ENCODE measurements at places on chromosomes 16 and 17. TPM values are rescaled to one million over a fixed set of nuclear protein-coding genes. Genes with fewer than 3 reads are reported as not detected.

DNA sequence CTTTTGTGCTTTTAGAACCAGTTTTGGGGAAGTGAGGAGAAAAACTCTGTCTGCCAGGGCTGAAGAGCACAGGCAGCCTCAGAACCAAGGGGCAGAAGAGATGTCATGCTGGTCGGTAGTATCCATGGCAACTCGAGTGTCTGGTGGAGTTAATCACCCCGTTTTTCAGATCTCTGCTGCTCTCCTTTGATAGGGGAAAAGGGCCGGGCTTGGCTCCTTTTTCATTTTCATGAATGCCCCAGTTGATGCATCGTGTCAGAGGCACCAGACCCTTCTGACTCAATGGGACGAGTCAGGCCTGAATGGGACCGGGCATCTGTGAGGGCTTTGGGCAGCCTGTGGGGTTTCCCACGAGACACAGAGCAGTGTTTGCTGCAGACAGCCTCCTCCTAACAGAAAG is 304.6 kb downstream of the ABCC12 start:
- DNase-seq, result peak; percentile 46

The ZPBP2 gene
- not detected for total RNA-seq

GRCh38 chr17:39098588-39098987 is 52.8 kb downstream of the PLXDC1 start:
- DNase-seq, result no peak

The TMC8 gene
- not detected for total RNA-seq

- no peak for DNase-seq
Measured at GRCh38 chr17:4411201-4411600, 22.5 kb upstream of the SPNS3 start.

The KRT33A gene
- not detected for total RNA-seq

DNA sequence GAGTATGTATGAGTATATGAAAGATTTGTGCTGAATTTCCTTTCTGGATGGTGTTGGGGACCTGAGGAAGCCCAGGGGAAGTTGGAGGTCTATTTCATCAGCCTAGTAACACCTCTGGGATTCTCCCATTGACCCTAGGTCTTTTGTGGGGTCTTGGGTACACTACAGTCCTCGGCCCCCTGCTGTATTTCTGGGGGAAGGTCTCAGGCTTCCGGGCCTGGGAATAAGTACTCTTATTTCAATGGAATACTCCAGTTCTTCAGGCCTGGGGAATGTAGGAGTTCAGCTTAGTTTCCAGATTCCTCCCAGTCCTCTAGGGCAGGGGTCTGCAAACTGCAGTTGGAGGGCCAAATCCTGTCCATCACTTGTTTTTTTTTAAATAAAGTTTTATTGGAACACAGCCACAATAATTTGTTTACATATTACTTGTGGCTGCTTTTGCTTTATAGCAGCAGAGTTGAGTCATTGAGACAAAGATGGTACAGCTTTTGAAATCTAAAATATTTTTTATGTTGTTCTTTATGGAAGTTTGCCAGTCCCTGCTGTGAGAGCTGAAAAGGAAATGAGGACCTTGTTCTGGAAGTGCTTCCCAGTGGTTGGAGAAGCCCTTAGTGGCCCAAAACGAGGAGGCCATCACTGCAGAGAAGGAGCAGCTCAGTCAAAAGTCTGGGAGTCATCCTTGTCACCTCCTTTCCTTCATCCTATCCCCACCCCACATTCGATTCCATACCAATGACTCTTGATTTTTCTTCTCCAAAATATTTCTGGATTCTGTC is 142.5 kb upstream of the HS3ST2 start:
- DNase-seq, result no peak

GRCh38 chr17:50626037-50626574 is 8.6 kb upstream of the ABCC3 start:
- peak; percentile 60 for DNase-seq

- DNase-seq, result no peak
Measured at GRCh38 chr16:266258-267164, 9.2 kb downstream of the RGS11 start.

GRCh38 chr16:50259334-50260205 is 6.8 kb upstream of the ADCY7 start:
- DNase-seq, result peak; percentile 84

- DNase-seq, result peak; percentile 90
Measured at GRCh38 chr17:29102741-29103181, 59.8 kb downstream of the PIPOX start.

The SLC16A6 gene
- 4.8 TPM for total RNA-seq

DNA sequence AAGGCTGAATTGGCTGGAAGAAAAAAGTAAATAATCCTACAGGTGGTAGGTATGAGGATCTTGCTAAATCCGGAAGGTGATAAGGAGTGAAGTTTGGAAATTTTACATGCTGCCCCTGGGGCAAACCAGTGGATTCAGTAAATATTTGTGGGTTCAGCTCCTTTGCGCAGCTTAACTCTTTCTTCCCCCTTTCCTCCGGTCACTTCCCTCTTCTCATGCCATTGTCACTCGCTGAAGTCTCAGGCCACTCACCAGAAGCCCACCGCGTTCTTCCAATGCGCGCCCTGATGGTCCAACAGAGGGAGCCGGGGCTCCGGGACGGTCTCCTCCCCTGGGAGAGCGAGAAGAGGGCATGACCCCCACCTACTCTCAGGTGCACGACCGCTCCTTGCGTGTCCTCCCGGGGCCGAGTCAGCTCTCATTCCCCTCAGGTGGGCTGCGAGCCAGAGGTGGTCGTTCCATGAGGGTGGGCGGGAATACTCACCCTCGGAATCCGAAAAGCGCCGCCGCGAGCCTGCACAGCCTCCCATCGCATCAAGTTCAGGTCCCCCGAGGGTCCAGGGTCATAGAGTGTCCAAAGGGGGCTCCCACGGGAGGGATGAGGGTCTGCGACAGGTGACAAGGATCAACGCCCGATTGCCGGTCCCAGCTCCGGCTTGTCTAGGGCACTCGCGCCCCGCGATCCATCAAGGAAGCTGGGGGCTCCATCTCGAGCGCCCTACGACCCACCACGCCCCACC is 474 bp downstream of the CLN3 start:
- peak; percentile 36 for DNase-seq

- no peak for DNase-seq
Measured at GRCh38 chr16:11614587-11615175, 28.0 kb upstream of the LITAF start.

GRCh38 chr16:78869492-78869891 is 731.0 kb downstream of the MAF start:
- no peak for DNase-seq

- no peak for DNase-seq
Measured at GRCh38 chr17:14135906-14136590, 66.7 kb downstream of the COX10 start.

- DNase-seq, result no peak
Measured at GRCh38 chr16:90009172-90009899, 9.9 kb downstream of the DBNDD1 start.

The USP6 gene
- total RNA-seq, result not detected

GRCh38 chr16:19528666-19529065 is 4.9 kb downstream of the CCP110 start:
- no peak for DNase-seq

DNA sequence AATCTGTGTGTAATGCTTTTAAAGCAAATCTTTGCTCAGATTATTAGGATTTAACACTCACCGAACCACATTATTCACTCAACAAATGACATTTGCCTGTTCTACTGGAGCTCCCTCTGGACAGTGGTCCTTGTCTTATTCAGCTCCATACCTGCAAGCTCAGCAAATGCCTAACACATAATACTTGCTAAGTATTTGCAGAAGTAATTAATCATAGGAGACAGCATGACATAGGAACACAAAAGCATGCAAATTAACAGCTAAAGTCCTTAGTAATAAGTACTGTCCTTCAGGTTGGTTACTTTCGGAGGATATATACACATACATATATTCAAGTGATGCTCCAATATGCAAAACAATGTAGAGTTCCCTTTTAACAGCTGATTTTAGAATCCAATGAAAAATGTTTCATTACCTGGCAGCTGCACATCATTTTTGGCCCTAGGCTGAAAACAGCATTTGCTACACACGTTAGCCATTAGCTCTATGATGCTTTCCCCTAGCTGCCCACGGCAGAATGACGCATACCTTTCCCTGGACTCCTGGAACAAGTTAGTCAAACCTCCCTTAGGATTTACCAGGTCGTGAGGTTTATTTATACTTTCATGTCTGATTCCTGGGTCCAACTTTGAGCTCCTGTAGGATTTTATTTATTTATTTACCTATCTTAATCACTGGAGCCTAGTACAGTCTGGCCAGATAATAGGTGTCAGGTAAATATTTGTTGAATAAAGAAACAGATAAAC is 8.6 kb downstream of the BRD7 start:
- no peak for DNase-seq

The OR4D1 gene
- total RNA-seq, result not detected

GRCh38 chr16:10740845-10741208 is 2.8 kb upstream of the NUBP1 start:
- DNase-seq, result no peak

- no peak for DNase-seq
Measured at GRCh38 chr16:69579783-69580481, 14.2 kb downstream of the NFAT5 start.

The ITGAD gene
- total RNA-seq, result not detected

The HAS3 gene
- total RNA-seq, result 0.72 TPM

DNA sequence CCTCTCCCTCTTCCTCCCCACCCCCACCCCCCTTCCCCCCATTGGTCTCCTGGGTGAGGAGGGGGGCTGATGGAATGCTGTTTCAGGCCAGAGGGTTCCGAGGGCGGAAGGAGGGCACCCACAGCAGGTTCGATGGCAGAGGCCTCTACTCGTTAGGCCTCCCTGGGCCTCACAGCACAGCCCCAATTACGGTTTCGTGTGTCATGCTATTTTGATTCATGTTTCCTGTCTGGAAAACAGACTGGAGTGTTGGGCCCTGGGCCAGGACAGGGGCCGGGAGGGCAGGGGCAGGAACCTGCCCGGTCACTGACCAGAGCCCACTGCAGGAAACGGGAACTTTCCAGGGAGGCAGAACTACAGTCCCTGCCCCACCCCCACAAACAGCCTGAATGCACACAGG is 138.2 kb downstream of the C16orf95 start:
- DNase-seq, result peak; percentile 87

DNA sequence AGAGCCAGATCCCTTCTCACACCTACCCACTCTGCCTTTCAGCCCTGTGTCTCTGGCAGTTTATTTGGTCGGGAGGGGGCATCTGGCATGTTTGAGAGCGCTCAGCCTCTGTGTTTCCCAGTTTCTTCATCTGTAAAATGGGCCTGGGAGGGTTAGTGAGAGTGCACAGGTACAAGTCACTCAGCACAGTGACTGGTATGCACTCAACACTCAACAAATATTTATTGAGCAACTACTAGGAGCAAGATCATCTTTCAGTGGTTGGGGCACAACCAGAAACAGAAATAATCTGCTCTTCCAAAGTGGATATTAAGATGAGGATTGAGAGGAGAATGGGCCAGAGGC is 13.7 kb upstream of the SRCIN1 start:
- no peak for DNase-seq

DNA sequence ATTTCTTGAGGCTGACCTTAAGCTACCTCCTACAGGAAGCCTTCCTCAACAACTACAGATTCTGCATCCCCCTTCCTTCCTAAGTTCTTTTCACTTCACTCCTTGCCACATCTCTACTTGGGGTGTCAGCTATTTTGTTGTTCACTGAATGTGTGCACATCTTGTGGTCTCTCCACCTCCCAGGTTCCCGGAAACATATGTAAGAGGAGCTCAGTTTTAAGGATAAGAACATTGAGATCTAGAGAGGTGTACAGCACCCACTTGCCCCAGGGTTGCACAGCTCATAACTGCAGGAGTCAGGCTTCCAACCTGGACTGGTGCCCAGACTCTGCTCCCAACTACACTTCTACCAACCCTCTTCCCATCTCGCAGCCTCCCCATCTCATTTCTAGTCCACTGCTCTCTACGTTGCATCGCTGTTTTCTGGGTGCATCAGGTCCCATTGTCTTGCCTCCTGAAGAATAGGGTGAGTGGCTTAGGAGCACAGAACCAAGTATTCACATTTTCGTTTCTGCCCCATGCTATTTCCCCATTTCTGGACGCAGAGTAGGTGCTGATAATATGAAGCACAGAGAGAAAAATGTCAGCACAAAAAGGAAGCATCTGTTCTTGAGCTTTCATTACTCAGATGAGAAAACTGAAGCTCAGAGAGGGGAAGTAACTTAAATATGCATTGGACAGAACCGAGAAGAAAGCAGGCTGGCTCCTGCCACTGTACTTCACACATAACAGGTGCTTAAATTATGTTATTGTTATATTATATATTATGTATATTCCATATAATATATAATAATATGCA is 292.0 kb upstream of the CCL2 start:
- no peak for DNase-seq

The DPEP2NB gene
- not detected for total RNA-seq

- DNase-seq, result no peak
Measured at GRCh38 chr16:62732092-62732491, 695.9 kb upstream of the CDH8 start.

The TNFSF13 gene
- total RNA-seq, result 0.10 TPM

DNA sequence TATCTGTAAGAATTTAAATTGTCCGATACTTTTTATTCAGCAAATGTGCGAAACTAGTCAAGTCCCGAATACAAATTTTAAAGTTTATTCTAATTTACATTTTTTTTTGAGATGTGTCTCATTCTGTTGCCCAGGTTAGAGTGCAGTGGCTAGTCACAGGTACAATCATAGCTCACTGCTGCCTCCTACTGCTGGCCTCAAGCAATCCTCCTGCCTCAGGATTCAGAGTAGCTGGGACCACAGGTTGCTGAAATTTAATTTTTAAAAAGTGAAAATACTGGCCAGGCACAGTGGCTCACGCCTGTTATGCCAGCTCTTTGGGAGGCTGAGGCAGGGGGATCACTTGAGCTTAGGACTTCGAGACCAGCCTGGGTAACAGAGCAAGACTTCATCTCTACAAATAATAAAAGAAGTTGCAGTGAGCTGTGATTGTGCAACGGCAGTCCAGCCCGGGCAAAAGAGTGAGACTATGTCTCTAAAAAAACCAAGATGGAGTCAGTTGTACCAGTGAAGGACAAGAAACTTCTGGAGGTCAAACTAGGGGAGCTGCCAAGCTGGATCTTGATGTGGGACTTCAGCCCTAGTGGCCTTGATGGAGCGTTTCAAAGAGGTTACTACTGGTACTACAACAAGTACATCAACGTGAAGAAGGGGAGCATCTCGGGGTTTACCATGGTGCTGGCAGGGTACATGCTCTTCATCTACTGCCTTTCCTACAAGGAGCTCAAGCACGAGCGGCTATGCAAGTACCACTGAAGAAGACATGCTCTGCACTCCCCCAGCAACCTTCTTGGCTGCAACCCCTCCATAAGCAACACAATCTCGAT is 5.6 kb downstream of the POLG2 start:
- peak; percentile 29 for DNase-seq

The DNASE1L2 gene
- total RNA-seq, result 0.60 TPM

GRCh38 chr16:78285437-78285922 is 186.0 kb downstream of the WWOX start:
- DNase-seq, result no peak

- DNase-seq, result peak; percentile 26
Measured at GRCh38 chr17:44672479-44673093, 16.3 kb downstream of the MEIOC start.

The CD300LG gene
- not detected for total RNA-seq

- DNase-seq, result peak; percentile 42
Measured at GRCh38 chr16:29962344-29962994, 590 bp downstream of the TMEM219 start.

The KLHL11 gene
- 11.8 TPM for total RNA-seq
